ENCODE measurements at places on chromosomes 2 and 18. TPM values are rescaled to one million over a fixed set of nuclear protein-coding genes. Genes with fewer than 3 reads are reported as not detected.

The RGPD4 gene
- 0.19 TPM for total RNA-seq

The NXPH2 gene
- total RNA-seq = 1.3 TPM

DNA sequence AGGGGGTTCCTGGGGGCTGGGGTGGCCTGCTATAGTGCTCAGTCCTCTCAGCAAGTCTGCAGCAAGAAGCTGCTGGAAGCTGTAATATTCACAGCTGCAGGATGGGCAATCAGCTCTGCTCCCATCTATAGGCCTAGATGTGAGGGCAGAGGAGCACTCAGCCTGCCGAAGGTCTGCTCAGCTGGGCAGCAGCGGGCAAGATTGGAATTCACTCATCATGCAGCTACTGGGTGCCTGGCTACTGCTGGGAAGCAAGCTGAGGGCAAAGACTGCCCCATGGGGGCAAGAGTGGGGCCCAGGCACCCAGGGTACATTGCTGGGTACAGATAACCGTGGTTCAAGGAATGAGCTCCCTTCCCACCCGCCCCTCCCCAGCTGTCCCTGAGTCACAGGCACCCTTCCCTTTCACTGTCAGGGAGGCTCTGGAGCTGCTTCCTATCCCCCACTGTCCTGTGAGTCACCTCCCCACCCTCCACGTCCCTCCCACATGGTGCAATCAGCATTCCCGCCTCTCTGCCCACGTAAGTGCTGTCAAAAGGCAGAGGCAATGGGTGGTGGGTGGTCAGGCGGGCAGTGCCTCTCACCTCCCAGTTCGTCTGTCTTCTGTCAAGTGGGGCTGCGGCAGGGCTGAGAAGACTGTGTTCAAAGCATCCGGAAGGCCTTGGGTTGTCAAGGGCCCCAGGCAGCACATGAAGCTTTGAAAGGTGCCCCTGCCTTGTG is 169.2 kb downstream of the TRIM43 start:
- H3K4me1 ChIP-seq = no peaks in the 10 kb centered on the region
- no peak overlapping the region for H3K4me3 ChIP-seq
- H3K27me3 ChIP-seq = no peaks in the 10 kb centered on the region

The PMAIP1 gene
- 14.5 TPM for total RNA-seq

DNA sequence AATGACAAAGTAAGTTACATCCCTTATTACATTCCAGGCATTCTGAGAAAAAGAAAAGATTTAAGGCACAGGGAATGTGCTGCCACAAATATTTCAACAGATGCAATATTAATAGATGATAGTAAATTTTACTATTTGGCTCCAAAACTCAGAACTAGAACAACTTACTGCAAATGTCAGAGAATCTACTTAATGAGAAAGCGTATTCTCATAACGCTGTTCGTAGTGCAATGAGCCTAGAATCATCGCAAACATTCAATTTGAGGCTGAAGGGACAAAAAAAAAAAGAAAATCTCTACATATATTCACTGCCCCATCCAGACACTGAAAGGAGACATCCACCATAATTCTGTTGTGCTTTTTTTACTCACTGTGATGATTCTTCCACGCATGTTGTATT is 272.1 kb upstream of the DOK6 start:
- no peak for DNase-seq
- H3K27ac ChIP-seq = no peak overlapping the region
- no peaks in the 10 kb centered on the region for H3K27me3 ChIP-seq
- no peaks in the 10 kb centered on the region for H3K4me1 ChIP-seq
- no peak overlapping the region for H3K4me3 ChIP-seq

DNA sequence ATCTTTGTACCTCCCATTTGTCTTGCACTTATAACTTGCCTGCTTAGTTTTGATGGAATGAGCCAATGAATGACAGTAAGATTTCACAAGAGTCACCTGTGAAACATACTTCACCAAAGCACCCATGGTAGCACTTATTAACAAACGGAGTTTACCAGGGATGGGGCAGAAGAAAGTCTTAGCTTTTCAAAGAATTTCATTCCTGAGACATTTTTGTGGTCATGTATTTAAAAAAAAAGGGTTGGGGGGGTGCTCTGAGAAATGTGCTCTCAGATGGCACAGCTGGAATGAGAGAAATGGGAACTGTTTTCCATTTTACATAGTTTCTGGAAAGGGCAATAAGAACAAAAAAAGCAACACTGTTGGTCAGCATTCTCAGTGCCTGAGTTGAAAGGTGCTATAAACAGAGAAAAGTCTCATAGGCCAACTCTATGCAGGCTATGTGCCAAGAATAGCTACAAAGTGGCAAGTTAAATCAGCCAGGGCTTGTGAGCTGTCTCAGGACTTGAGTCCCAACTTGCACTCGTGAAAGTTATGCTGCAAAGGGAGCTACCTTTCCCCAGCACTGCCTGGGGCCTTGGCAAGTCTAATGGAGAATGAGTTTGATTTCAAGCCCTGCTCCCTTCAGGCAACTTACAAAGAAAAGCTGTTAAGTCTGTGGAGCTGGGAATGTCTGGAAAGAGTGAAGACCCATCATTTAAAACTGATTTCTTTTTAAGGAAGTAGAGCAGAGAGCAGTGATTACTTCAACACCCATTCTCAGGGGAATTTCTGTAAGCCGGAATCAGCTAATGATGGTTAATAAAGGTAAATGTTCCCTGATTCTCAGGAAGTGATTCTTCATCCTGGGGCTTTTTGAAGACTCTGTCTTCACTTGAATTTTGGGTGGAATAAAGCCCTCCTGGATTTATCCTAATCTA is 170.6 kb downstream of the SLC8A1 start:
- H3K4me3 ChIP-seq = no peak overlapping the region
- no peak for DNase-seq
- H3K4me1 ChIP-seq = no peaks in the 10 kb centered on the region

DNA sequence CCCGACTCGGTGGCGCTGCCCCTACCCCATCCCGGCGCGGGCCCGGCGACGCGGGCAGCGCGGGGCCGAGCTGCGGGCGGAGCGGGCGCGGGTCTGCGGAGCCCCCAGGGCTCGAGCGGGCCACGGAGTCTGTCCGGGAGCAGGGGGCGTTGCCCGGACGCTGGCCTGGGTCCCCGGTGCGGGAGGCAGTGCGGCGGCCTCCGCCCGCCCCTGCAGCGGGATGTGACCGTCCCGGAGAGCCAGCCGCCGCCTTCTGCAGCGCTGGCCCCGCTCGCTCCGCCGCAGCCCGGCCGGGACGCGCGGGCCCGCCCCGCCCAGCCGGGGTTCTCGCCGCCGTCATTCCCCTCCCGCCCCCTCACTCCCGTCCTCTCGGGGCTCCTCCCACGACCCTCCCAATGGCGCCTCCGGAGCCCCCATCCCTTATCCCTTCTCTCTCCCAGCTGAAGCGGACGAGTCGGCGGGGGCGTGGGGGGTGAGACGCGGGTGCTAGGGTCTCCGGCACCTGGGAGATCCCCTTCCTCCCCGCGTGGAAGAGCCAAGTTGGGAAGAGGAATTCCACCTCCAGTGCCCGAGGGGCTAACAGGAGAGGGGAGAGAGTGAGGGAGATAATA is at the start of gene FNDC4:
Gene FNDC4 (minus strand): TSS at position 257 of the 611 bp plus-strand sequence. CDS start 521 bp downstream, outside the sequence.
- peak within 1 kb of the TSS; percentile 45 for H3K4me3 ChIP-seq
- H3K4me1 ChIP-seq = peaks cover 9% of the 10 kb centered on the region
- H3K27ac ChIP-seq = no peak within 1 kb of the TSS
- H3K36me3 ChIP-seq = no peaks in the 10 kb centered on the region

GRCh38 chr2:149399934-149400615 is 69.7 kb downstream of the LYPD6 start:
- no peak overlapping the region for H3K27ac ChIP-seq
- H3K4me1 ChIP-seq = no peaks in the 10 kb centered on the region
- DNase-seq = no peak
- no peaks in the 10 kb centered on the region for H3K36me3 ChIP-seq
- H3K4me3 ChIP-seq = no peak overlapping the region

- no peak overlapping the region for H3K27ac ChIP-seq
- H3K27me3 ChIP-seq = no peaks in the 10 kb centered on the region
- DNase-seq = no peak
- no peaks in the 10 kb centered on the region for H3K36me3 ChIP-seq
- no peak overlapping the region for H3K4me3 ChIP-seq
Measured at GRCh38 chr2:213161759-213162515, 10.5 kb upstream of the IKZF2 start.

DNA sequence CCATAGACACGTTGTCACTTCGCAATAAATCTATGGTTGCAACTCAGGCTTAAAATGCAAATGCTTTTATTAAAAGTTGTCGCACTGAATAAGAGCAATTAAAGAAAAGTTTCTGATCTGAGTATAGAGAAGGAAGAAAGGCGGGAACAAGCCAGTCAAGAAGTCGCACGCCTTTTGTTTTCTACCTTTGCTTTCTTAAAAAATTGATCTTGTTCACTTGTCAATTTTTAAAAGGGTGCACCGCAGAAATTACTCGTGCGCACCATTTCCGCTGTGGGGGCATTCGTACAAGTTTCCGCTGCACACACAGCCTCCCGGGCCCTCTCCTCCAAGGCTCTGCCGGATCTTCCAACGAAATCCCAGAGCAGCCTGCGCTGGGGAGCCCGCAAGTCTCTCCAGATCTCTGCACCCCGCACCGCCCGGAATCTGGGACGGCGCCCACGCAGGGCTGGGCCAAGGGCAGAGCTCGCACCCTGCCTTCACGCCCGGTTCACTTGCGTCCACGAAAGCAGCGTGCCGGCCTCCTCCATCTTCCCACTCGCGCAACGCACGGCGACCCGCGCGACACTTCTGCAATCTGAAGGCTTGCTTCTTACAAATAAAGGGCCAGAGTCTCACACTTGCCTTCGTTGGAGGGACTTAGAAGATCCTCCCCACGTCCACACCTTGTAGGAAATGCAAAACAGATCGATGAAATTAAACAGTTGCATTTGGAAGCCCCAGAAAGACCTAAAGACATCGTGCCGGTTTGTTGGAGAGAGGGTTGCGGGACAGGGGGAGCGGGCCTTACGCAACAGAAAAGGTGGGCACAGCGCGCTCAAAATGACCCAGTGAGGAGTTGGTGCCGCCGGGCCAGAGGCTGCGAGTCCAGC is 2.6 kb upstream of the SALL3 start:
- H3K4me1 ChIP-seq = no peaks in the 10 kb centered on the region
- H3K27me3 ChIP-seq = peaks cover 93% of the 10 kb centered on the region
- no peaks in the 10 kb centered on the region for H3K36me3 ChIP-seq
- no peak overlapping the region for H3K27ac ChIP-seq

GRCh38 chr2:121694398-121695170 is 42.1 kb downstream of the NIFK start:
- H3K4me3 ChIP-seq = no peak overlapping the region
- no peaks in the 10 kb centered on the region for H3K4me1 ChIP-seq
- DNase-seq = no peak
- H3K27me3 ChIP-seq = no peaks in the 10 kb centered on the region
- H3K36me3 ChIP-seq = no peaks in the 10 kb centered on the region

- no peak for DNase-seq
- H3K36me3 ChIP-seq = no peaks in the 10 kb centered on the region
- H3K4me3 ChIP-seq = no peak overlapping the region
- no peak overlapping the region for H3K27ac ChIP-seq
- peaks cover 16% of the 10 kb centered on the region for H3K4me1 ChIP-seq
Measured at GRCh38 chr2:219595256-219595655, 2.4 kb upstream of the STK11IP start.

GRCh38 chr18:48975120-48975816 is 24.5 kb upstream of the SMAD7 start:
- H3K27me3 ChIP-seq = peaks cover 35% of the 10 kb centered on the region
- DNase-seq = no peak
- peak overlapping the region; percentile 61 for H3K4me3 ChIP-seq
- peaks cover 18% of the 10 kb centered on the region for H3K4me1 ChIP-seq

GRCh38 chr18:75207310-75208154 is 1.4 kb downstream of the PTGR3 start:
- peak overlapping the region; percentile 38 for H3K27ac ChIP-seq
- DNase-seq = peak; percentile 20
- H3K27me3 ChIP-seq = peaks cover 56% of the 10 kb centered on the region
- peaks cover 44% of the 10 kb centered on the region for H3K4me1 ChIP-seq
- H3K4me3 ChIP-seq = peak overlapping the region; percentile 94
- H3K36me3 ChIP-seq = no peaks in the 10 kb centered on the region

DNA sequence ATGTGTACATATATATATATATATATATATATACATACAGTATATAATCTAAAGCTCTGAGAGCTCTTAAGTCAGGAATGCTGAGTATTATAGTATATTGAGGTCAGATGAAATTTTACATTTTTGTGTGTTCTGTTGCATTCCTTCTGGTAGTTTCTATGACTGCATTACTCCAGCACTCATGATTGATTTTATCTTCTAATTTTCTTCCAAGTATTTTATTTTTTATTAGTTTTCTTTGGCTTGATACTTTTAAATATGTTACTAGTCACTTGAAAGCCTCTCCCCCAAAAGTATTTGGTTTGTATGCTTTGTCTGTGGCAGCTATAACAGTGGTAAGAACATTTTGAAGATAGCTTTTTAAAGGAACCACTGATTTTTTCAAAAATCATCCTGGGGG is 25.0 kb downstream of the METTL21A start:
- DNase-seq = no peak
- no peak overlapping the region for H3K4me3 ChIP-seq
- no peaks in the 10 kb centered on the region for H3K27me3 ChIP-seq

The KCNJ3 gene
- total RNA-seq = not detected

The CFC1 gene
- total RNA-seq = 11.4 TPM

GRCh38 chr18:13375302-13376255 is 157.0 kb downstream of the LDLRAD4 start:
- no peaks in the 10 kb centered on the region for H3K27me3 ChIP-seq
- H3K27ac ChIP-seq = peak overlapping the region; percentile 67
- peaks cover 64% of the 10 kb centered on the region for H3K4me1 ChIP-seq
- H3K36me3 ChIP-seq = peaks cover 6% of the 10 kb centered on the region
- no peak overlapping the region for H3K4me3 ChIP-seq

The THSD7B gene
- 4.2 TPM for total RNA-seq

The TRIM54 gene
- 0.14 TPM for total RNA-seq

The ANAPC1 gene
- 34.1 TPM for total RNA-seq

DNA sequence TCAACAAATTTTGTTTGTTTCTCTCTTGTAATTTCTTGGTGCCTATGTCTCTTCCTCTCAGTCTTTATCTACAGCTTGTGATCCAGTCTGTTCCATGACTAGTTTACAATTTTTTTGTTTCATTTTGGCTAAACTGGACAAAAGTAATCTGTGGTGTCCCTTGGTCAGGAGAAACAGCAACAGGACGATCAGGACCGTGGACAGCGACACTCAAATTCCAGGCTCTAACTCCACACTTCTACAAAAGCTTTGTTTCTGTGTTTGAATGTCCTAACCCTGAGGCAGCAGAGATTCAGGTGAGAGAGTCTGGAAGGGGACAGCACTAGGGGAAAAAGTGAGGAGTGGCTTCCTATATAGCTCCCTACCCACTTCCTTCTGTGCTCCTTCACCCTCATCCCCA is 593.3 kb upstream of the FANCL start:
- no peaks in the 10 kb centered on the region for H3K36me3 ChIP-seq
- no peaks in the 10 kb centered on the region for H3K4me1 ChIP-seq
- DNase-seq = peak; percentile 21

- no peak overlapping the region for H3K4me3 ChIP-seq
- H3K36me3 ChIP-seq = no peaks in the 10 kb centered on the region
- H3K27me3 ChIP-seq = no peaks in the 10 kb centered on the region
- no peak for DNase-seq
- H3K27ac ChIP-seq = no peak overlapping the region
- no peaks in the 10 kb centered on the region for H3K4me1 ChIP-seq
Measured at GRCh38 chr18:45551142-45551815, 64.0 kb upstream of the SLC14A2 start.
